ENCODE measurements at places on chromosomes 5 and 9.
A peak's percentile ranks its signal among the peaks of the same experiment; 100 is the strongest.

- no peak for DNase-seq
These were observed 28.9 kb downstream of the FAM151B start for GRCh38 chr5:80516826-80517225.

GRCh38 chr9:92010705-92011536 is 60.9 kb upstream of the ROR2 start:
- DNase-seq = no peak

DNA sequence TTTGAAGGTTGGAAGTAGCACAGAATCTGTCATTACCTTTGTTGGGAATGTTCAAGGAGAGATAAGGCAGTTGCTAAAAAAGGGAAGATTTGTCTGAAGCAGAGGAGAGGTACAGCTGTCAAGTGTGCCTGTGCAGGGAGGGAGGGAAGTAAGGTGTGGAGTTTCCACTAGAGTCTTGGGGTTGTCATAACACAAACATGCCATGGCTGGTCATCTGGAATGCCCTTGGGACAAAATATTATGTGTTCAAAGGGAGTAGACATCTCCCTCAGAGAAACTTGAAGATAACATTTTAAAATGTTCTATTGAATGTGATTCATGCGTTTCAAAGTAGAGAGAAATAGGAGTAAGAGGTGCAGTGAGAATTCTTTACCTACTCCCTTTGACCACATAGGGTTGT is 95.0 kb downstream of the MUSK start:
- no peak for DNase-seq

DNA sequence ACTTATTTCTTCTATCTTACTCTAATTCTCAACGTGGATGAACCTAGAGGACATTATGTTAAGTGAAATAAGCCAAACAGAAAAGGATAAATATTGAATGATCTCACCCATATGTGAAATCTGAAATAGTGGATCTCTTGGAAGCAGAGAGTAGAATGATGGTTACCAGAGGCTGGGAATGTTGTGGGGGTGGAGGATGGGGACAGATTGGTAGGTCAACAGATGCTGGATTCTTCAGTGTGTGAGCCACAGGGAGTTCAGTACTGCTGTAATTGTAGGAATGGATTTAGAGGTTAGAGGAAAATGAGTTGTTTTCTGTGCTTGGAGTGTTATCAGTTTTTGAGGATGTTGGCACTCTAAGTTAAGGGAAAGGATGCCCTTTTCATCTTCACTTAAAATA is 190.6 kb downstream of the FBXL7 start:
- no peak for DNase-seq

GRCh38 chr9:128632486-128632885 is 24.2 kb downstream of the DYNC2I2 start:
- DNase-seq = no peak

GRCh38 chr9:133009906-133010582 is 20.8 kb upstream of the GTF3C5 start:
- no peak for DNase-seq

- DNase-seq = no peak
These were observed 3.9 kb upstream of the FKTN start for GRCh38 chr9:105554042-105554441.

- DNase-seq = no peak
These were observed 245.8 kb upstream of the MAP3K1 start for GRCh38 chr5:56569566-56569965.

GRCh38 chr9:94068257-94068656 is 16.0 kb upstream of the PTPDC1 start:
- DNase-seq = no peak

DNA sequence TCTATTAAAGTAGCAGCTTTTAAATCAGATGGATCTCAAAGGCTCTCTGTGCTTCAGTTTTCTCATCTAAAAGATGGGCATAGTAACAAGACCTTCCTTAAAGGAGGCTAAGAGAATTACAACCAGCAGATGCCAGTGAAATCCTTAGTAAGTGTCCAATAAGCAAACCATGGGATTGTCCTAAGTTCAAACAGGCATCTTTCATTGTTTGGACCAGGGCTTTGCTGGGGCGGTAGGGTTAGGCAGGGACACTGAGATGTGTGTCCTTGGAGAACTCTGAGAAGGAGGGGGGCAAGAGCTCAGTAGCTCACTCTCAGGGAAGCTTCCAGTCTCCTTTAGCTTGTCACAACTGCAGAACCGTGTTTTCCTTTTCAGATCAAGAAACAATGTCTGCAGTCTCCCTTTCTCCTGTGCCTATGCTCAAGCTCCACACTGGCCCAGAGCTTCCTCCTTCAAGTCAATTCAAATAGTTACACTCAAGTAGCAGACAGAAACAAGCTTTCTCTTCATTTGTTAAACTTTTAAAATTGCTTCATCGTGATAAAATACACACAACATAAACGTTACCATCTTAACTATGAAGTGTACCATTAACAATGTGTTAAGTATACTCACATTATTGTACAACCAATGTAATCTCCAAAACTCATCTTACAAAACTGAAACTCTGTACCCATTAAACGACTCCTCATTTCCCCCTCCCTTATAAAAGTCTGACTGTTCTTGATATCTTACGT is 216.2 kb downstream of the PIK3R1 start:
- no peak for DNase-seq

- no peak for DNase-seq
These were observed 92.0 kb upstream of the DNAH5 start for GRCh38 chr5:14036514-14036913.

GRCh38 chr5:68450245-68450852 is 234.8 kb downstream of the PIK3R1 start:
- no peak for DNase-seq

- no peak for DNase-seq
These were observed 63.7 kb upstream of the CHD1 start for GRCh38 chr5:98992552-98992951.

DNA sequence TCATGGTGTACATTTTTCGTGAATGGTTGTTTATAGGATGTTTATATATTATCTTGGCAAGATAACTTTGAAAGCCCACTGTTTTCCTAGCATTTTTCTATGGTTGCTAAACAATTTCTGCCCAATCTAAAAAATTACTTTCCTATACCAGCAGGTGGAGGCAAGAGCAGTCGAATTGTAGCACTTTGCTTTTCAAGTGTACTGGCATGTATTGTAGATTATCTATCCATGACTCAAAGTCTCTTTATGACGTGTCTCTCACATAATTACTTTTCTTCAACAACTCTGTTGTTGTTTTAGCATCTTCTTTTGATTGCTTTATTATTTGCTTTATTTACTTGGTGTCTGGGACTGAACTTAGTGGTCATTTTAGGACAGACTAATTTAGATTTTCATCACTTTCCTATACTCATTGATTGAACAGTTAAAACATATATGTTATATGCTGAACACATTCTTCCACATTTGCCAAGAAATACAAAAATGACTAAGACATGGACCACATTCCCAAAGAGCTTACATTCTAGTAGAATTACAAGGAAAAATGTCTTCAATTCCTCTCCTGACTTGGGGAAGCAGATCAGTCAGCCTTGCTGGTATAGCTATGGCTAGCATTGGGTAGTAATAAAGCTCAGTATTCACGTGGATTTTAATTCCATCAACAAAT is 20.7 kb downstream of the NLN start:
- peak; percentile 22 for DNase-seq

- no peak for DNase-seq
These were observed 247.4 kb downstream of the PRELID2 start for GRCh38 chr5:145587710-145588109.

- no peak for DNase-seq
These were observed 172.3 kb upstream of the RFX3 start for GRCh38 chr9:3698076-3698475.

DNA sequence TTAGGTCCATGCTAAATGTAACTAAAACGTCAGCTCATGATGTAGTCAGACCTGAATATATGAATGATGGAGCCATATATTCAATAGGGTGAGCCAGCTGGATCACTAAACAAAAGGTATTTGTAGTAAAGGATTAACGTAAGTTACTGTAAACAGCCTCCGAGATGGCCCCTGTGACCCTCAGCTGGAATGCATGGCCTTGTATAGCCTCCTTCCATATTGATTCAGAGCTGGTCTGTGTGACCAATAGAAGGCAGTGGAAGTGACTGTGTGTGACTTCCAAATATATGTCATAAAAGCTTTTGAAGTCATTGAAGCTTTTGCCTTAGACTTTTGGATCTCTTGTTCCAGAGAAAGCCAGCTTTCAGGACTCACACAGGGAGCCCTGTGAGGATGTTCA is 154.4 kb upstream of the CHD1 start:
- DNase-seq = no peak

DNA sequence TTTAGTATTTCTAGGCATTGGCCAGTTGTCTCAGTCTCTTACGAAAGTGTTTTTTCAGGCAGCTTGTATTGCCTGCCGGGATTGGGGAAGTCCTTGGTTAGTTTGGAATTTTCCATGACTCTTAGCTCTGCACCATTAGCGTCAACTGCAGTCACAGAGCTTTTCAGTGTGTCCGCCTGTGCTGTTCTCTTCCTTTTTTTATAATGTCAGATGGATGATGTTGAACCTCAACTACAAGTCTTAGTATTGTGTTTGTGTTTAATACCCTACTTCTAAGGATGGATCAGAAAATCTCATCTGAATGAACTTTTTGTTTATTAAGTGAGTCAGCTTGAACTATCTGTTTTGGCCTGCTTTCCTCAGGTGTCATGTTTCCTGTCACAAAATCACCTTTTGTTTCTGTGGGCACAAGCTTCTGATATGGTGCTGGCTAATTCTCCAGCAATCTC is 33.1 kb downstream of the ATP6V0E1 start:
- DNase-seq = no peak

- no peak for DNase-seq
These were observed 485.7 kb downstream of the CSNK1G3 start for GRCh38 chr5:123997462-123998215.

GRCh38 chr9:93051680-93052089 is 6.8 kb upstream of the SUSD3 start:
- DNase-seq = no peak

- no peak for DNase-seq
These were observed 6.1 kb downstream of the POC5 start for GRCh38 chr5:75711151-75711550.

GRCh38 chr5:112116371-112116770 is 302.7 kb downstream of the EPB41L4A start:
- DNase-seq = no peak

DNA sequence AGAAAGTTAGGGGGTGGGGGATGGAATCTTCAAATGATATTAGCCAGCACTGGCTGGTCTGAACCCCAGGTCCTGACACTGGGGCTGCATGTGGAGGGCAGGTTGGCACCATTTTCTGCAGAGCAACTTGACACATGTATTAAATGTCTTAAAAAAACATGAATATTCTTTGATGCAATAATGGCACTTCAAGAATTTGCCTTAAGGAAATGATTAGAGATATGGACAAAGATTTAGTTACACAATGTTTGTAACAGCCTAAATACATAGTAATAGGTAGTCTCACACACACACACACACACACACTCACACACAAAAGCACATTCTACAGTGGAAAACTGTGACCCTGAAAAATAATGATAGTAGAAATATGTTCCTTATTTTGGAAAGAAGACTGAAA is 3.6 kb downstream of the SVEP1 start:
- no peak for DNase-seq

DNA sequence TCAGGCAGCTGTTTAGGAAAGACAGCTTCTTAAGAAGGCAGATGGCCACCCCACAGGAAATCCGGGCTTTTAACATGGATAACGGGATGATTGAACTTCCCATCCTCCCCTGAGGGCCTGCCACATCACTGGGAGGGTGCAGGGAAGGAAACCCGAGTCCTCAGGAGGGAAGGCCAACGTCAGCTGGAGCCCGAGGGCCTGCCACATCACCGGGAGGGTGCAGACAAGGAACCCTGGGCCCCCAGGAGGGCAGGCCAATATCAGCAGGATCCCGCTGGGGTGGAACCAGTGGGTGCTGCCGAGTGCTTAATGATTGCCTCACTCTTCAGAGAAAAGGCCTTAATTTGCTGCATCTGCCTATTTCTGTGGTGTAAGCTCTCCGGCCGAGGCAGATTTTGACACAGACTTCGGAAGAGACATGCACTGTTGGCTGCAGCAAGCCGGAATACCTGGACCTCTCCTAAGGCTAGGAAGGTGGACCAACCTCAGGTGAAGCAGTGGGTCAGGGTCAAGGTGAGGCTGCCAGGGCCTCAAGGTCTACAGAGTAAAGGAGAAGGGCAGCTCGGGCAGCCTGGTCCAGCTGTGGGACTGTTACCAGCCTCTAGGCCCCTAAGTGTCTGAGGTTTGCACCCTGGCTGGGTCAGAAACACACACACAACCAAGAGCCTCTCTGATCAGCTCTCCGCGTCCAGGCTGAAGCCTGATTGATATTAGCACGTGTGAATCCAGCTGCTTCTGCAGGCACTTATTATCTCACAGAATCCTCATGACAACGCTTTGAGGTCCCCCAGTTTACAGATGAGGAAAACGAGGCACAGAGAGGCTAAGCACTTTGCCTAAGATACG is 14.8 kb upstream of the COL5A1 start:
- no peak for DNase-seq

DNA sequence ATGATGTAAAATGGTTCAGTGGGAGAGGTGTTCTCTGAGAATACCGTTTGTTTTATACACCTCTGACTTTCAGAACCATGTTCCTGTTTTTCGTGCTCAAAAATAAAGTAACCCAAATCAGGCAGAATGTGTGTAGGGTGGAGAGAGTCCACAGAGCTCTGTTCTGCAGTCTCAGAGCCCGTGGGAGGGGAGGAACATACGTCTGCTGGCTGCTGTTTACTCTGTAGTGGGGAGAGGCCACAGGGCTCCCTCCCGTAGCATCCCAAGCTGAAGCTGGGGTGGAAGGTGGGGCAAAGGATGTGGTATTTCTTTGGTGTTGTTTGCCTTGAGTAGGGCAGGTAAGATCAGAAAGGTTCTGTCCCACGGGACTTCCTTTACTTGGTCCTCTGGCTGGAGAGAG is 348.5 kb downstream of the DNAH5 start:
- no peak for DNase-seq

GRCh38 chr9:17862101-17862500 is 283.2 kb downstream of the SH3GL2 start:
- no peak for DNase-seq

DNA sequence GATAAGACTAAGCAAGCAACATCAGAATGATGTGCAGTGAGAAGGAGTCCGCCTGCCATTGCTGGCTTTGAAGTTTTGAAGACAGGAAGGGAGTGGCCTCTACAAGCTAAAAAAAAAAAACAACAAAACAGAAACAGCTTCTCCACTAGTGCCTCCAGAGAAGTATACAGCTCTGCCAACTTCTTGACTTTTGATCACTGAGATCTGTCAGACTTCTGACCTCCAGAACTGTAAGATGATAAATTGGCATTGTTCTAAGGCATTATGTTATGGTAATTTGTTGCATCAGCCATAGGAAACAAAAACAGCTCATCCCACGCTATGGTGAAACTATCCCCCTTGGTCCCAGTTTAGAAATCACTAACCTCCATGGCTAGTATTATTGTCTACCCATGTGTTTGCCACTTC is 131.0 kb upstream of the VCAN start:
- DNase-seq = peak; percentile 14

DNA sequence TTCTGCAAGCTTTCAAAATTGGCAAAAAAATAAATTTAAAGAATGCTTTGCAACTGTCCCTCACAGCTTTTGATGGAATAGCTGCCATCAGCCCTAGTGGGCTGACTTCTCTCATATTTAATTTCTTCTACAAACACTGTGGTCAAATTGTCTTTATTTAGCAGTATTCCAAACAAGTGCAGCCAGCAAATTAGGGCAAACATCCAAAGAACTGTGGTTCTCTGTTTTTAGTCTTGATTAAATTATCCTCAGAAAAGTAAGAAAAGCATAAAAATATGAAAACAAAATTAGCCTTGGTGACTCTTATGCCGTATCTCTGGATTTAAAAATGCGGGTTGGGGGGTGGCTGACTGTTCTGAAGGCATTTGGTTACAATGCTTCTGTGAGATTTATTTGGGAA is 95.8 kb upstream of the RETREG1 start:
- DNase-seq = no peak
